ENCODE measurements at places on chromosomes 5 and 9.

DNA sequence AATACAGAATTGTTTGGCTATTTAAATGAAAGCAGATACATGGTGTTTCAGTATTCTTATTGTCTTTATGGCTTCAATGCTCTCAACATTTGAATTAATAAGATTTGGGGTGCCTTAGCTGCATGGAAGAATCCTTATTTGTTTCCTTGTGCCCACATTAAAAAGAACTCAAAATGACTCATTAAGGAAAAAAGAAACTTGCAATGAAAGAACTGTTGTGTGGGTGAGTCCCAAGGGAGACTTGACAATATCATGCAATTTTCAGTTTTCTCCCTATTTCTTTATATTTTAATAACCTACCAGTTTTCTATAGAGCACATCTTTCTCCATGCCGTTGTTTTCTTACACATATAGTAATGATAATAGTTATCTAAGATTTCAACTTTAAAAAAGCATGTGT is 404.0 kb downstream of the PDE4D start:
- DNase-seq: no peak

DNA sequence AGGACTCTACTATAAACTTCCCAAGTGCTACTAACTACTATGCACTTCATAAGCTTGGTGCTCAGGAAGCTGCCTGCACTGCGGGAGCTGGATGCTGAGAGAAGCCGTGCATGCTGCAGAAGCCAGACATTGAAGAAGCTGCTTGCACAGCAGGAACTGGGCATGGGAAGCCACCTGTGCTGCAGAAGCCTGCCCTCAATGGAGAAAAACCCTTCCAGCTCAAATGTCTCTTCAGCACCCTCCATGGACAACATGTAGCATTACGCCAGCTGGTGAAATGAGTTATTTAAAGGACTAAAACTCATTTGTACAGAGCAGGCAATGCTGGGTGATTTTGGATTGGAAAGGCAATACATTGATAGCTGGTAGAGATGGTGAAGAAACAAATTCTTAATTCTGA is 247.2 kb downstream of the KIF4B start:
- no peak for DNase-seq

DNA sequence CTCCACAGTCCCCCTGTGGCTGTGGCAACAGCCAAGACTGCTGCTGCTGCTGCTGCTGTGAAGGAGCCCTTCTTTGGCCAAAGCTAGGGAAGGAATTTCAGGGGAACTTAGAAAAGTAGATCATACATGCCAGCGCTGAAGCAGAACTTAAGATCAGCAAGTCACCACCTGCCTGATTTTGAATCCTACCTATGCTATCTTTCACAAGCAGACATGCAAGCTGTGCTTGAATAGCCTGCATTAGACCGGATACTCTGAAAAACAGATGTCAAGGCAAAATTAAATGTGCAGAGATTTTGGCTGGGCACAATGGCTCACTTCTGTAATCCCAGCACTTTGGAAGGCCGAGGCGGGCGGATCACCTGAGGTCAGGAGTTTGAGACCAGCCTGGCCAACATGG is 99.3 kb upstream of the ZNF366 start:
- no peak for DNase-seq

GRCh38 chr9:27157736-27158135 is 48.7 kb downstream of the TEK start:
- DNase-seq: no peak

GRCh38 chr9:121700165-121700831 is 48.9 kb downstream of the DAB2IP start:
- DNase-seq: no peak

DNA sequence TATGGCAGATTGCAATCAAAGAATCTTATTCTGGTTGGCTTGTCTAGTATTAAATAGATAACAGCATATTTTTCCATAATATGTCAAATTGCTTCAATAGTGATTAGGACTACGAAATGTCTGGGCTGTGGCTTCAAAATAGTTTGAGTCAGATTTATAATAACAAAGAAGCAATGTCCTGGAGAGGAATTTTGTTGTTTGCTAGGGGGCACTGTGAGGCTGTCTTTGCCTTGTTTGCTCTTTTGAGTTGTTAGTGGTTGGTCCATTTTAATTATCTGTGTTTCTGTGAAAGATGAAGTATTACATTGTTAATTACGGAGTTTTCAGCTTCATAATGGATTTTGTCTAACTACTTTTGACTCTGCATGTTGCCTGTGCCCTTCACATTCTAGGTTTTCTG is 713.6 kb downstream of the TLE4 start:
- no peak for DNase-seq

Data from inflammatory macrophage treated with lipopolysaccharide for 1 hour (primary cell).